ENCODE measurements at places on chromosomes 7 and 10. TPM values are rescaled to one million over a fixed set of nuclear protein-coding genes. Genes with fewer than 3 reads are reported as not detected.
A peak's percentile ranks its signal among the peaks of the same experiment; 100 is the strongest.

ANKRD2 gene
- 27.6 TPM for total RNA-seq

DNA sequence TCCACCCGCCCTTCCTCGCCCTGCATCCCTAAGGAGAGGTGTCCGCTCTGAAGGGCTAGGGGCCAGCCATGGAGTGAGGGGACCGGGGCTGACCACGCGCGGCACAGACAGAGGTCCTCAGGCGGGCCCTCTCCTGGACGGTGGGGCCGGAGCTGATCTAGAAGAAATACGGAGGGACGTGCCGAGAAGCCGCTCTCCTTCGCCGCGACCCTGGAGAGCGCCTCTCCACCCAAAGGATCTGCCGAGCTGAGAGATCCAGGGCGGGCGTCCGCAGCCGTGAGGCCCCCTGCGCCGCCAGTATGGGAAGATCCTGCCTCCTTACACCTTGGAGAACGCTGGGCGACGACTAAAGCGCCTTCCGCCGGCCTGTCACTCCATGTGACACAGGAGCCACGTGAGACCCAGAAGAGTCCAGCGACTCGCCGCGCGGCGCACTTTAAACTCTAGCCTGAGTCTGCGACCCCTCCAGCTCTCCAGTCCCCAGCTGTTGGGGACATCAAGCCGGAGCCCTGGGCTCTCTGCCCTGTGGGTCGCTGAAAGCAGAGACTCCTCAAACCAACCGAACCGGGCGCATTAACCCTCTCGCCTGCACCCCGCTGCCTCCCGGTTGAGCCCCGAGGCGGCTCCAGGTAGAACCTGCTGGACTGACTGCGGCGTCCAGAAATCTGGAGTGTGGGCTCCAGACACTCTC lies 1.5 kb upstream of the SFMBT2 start:
- H3K27me3 ChIP-seq, result peaks cover 54% of the 10 kb centered on the region
- peak; percentile 68 for DNase-seq
- peaks cover 34% of the 10 kb centered on the region for H3K4me1 ChIP-seq
- H3K27ac ChIP-seq, result no peak overlapping the region
- no peaks in the 10 kb centered on the region for H3K36me3 ChIP-seq

DNA sequence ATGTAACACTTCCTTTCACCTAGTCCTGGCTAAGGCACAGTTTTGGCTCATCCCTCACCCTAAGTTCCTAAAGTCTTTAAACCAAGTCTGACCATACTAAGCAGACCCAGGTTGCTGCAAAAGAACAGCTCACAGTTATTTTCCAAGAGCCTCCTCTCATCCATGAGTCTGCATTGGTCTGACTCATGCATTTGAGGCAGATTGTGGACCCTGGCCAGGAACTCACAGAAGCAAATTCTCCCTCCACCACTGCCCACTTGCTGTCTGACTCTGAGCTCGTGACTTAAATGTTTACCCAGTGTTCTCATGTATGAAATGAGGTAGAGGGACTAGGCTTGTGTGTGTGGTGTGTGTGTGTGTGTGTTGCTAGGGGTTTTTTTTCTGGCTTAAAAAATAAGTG lies 1272.8 kb downstream of the TYW1 start:
- no peaks in the 10 kb centered on the region for H3K27me3 ChIP-seq
- no peaks in the 10 kb centered on the region for H3K36me3 ChIP-seq
- no peak overlapping the region for H3K27ac ChIP-seq
- no peak overlapping the region for H3K4me3 ChIP-seq

UTF1 gene
- total RNA-seq, result not detected

DNA sequence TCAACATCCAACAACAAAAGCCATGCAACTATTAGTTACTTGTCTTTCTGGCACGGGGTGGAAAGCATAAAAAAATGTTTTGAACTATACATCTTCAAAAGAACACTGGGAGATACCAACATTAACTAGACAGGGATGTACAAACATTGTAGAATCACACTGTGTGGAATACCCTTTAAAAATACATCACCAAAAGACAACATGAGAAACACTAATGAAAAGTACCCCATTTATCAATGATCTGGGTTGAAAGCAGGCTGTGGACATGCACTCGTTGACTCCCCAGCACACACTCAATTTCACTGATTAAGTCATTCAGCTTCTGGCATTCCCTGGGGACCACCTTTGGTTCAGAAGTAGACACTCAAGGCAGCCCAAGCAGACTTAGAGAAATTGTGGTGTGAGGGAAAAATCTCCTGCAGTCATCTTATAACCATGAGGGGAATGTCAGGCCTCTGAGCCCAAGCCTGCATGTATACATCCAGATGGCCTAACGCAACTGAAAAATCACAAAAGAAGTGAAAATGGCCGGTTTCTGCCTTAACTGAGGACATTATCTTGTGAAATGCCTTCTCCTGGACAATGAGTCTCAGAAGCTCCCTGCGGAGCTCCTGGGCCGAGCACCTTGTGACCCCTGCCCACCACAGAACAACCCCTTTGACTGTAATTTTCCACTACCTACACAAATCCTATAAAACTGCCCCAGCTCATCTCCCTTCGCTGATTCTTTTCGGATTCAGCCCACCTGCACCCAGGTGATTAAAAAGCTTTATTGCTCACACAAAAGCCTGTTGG lies 53.0 kb downstream of the CACUL1 start:
- no peaks in the 10 kb centered on the region for H3K27me3 ChIP-seq
- peaks cover 25% of the 10 kb centered on the region for H3K36me3 ChIP-seq
- DNase-seq, result no peak
- no peak overlapping the region for H3K4me3 ChIP-seq

DNA sequence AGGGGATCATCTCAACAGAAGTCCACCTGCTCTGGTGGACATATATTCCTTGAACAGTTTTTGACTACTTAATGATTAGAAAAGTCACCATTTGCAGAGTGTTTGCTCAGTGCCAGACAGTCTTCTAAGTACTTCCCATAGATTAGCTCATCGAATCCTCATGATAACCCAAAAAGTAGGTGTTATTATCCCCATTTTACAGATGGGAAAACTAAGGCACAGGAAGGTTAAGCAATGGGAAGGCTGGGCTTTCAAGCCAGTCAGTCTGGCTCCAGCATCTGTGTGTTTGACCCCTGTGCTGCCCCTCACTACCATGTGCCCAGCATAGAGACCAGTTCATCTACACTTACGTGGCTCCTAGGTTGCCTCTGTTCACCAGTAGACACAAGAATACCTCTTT lies 15.9 kb downstream of the CDHR3 start:
- DNase-seq, result no peak
- no peak overlapping the region for H3K4me3 ChIP-seq
- H3K36me3 ChIP-seq, result no peaks in the 10 kb centered on the region
- H3K4me1 ChIP-seq, result peaks cover 34% of the 10 kb centered on the region
- H3K27ac ChIP-seq, result no peak overlapping the region

DNA sequence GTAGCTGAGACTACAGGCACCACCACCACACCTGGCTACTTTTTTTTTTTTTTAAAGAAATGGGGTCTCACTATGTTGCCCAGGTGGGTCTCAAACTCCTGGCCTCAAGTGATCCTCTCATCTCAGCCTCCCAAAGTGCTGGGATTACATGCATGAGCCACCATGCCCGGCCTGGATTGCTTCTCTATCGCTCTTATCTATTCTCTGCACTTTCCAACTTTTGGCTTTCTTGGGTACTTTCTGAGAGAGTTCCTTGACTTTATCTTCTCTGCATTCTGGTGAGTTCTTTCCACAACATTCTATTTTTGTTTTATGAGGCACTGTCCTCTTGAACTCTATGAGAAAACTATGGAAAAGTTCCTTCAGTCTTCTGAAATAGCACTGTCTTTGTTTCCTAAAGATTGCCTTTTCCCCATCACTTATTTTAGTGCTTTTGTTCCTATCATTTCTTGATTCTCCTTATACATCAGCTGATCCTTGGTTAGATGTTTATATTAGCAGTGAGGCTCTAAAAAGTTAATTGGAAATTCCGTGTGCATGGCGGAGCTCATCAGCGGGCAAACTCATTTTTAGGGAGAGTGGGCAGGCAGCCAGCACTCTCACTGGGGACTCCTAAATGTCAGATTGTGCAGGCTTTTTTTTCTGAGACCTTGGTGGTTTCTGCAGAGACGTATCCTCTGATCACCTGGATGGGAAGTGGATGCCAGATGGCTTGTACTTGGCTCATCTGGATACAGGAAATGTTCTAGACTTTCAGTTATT lies 43.9 kb downstream of the HIP1 start:
- no peak overlapping the region for H3K4me3 ChIP-seq
- H3K4me1 ChIP-seq, result peaks cover 3% of the 10 kb centered on the region
- H3K27me3 ChIP-seq, result no peaks in the 10 kb centered on the region
- H3K36me3 ChIP-seq, result peaks cover 3% of the 10 kb centered on the region
- H3K27ac ChIP-seq, result no peak overlapping the region

KIN gene
- 14.0 TPM for total RNA-seq

DNA sequence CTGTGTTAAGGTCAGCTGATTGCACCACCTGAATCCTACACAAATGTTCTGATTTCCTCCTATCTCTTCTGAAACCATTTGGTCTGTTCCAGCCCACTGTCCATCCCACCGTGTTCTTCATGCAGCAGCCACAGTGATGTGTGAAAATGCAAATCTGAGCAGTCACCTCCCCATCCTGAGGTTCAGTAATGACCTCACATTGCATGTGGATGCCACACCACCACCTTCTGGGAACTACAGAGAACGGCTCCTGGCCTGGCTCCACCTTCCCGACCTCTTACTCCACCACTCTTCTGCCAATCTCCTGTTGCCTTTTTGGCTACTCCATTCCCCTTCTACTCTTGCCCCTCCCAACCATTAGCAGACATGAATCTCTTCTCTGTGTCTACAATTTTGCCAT lies 244.4 kb downstream of the TNS3 start:
- peaks cover 10% of the 10 kb centered on the region for H3K36me3 ChIP-seq
- no peak for DNase-seq
- no peak overlapping the region for H3K27ac ChIP-seq
- no peak overlapping the region for H3K4me3 ChIP-seq

GRCh38 chr10:44927352-44927751 lies 16.2 kb downstream of the TMEM72 start:
- peaks cover 26% of the 10 kb centered on the region for H3K4me1 ChIP-seq
- H3K36me3 ChIP-seq, result no peaks in the 10 kb centered on the region
- H3K27me3 ChIP-seq, result no peaks in the 10 kb centered on the region

GRCh38 chr7:112537822-112538387 lies 57.1 kb downstream of the LSMEM1 start:
- H3K27ac ChIP-seq, result no peak overlapping the region
- no peaks in the 10 kb centered on the region for H3K4me1 ChIP-seq
- no peaks in the 10 kb centered on the region for H3K36me3 ChIP-seq
- no peaks in the 10 kb centered on the region for H3K27me3 ChIP-seq
- no peak for DNase-seq

PIK3CG gene
- 3.3 TPM for total RNA-seq

DNA sequence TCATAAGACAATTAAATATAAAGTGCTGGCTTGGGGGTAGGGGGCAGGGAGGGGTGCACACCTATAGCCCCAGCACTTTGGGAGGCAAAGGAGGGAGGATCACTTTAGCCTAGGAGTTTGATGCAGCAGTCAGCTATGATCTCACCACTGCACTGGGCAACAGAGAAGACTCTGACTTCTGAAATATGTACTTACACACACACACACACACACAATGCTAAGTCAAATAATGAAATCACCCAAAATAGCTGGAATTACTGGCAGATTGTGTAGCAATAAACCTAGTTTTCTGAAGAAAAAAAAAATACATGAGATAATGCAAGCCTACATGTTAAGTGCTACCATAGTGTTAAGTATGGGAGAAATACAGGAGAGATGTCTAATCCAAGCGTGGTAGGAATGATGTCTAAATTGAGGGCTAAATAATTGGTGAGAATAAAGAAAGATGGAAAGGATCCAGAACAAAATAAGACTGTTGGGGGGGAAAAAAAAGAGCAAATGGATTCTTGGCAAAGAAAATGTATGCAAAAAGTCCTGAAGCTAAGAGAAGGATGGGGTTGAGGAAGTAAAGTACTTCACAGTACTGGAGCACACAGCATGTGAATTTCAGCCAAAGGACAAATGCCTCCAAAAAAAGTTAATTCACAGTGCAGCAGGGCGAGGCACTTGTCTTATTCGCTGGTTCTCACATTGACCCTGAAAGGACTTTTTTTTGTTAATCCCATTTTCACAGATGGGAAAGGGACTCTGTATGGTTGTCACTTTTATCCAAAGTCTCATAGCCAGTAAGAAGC lies 73.9 kb downstream of the IGF2BP3 start:
- DNase-seq, result peak; percentile 84
- peaks cover 12% of the 10 kb centered on the region for H3K36me3 ChIP-seq
- no peak overlapping the region for H3K4me3 ChIP-seq
- H3K27ac ChIP-seq, result peak overlapping the region; percentile 69

- H3K4me1 ChIP-seq, result peaks cover 6% of the 10 kb centered on the region
- no peak for DNase-seq
- H3K27ac ChIP-seq, result no peak overlapping the region
- H3K4me3 ChIP-seq, result no peak overlapping the region
Measured at GRCh38 chr7:4714767-4715409, 32.8 kb downstream of the FOXK1 start.

DNA sequence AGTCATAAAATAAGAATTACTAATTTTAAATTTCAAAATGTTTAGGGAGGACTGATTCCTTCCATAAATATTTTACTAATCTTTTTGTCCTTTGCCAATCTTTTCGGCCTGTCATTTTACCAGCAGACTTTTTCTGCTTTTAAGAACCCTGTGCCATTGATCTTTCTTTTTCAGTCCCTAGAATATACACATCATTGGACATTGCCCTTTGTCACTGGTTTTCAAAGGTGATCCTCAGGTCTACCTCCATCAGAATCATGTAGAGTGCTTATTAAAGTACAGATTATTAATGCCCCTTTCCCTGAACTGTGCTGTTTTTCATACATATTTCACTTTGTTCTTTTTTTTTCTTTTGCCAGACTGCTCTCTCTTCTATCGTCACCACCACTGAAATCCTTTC lies 43.8 kb downstream of the SHOC2 start:
- no peak overlapping the region for H3K27ac ChIP-seq
- H3K4me1 ChIP-seq, result no peaks in the 10 kb centered on the region

HOXA2 gene
- 0.71 TPM for total RNA-seq

SHOC2 gene
- 32.0 TPM for total RNA-seq

EVX1 gene
- not detected for total RNA-seq

SPDYE8 gene
- total RNA-seq, result 0.09 TPM

DNA sequence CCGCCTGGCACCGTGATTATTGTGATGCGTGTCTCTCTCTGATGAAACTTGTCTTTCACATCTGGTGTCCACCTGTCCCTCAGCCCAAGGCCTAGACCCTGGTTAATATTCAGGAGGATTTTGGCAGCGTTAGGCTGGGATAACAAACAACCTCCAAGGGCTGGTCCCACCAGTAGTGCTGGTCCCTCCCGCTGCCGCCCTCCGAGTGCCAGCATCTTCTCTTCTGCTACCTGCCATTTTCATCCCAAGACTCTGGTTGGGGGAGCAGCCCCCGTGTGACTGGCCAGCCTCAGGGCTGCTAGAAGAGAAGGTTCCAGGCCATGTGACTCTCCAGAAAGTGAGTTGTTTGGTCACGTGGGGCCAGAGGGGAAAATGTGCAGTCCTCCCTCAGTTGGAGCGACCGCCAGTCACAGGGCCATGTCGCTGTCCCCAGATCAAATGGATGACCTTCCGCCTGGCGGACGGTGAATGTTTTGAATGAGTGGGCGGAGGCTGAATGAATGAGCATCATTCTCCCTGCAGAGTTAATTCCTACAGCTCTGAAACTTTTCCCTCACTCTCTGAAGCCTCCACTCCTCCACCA lies 479.9 kb upstream of the FOXK1 start:
- DNase-seq, result no peak
- no peak overlapping the region for H3K4me3 ChIP-seq
- H3K27me3 ChIP-seq, result peaks cover 7% of the 10 kb centered on the region
- H3K36me3 ChIP-seq, result no peaks in the 10 kb centered on the region

PLEKHS1 gene
- 0.04 TPM for total RNA-seq

Measured in muscle of leg (tissue), 16 donors.